NCI-H2029 (cell line): ENCODE measurements at places on chromosomes 12 and 14.

DNA sequence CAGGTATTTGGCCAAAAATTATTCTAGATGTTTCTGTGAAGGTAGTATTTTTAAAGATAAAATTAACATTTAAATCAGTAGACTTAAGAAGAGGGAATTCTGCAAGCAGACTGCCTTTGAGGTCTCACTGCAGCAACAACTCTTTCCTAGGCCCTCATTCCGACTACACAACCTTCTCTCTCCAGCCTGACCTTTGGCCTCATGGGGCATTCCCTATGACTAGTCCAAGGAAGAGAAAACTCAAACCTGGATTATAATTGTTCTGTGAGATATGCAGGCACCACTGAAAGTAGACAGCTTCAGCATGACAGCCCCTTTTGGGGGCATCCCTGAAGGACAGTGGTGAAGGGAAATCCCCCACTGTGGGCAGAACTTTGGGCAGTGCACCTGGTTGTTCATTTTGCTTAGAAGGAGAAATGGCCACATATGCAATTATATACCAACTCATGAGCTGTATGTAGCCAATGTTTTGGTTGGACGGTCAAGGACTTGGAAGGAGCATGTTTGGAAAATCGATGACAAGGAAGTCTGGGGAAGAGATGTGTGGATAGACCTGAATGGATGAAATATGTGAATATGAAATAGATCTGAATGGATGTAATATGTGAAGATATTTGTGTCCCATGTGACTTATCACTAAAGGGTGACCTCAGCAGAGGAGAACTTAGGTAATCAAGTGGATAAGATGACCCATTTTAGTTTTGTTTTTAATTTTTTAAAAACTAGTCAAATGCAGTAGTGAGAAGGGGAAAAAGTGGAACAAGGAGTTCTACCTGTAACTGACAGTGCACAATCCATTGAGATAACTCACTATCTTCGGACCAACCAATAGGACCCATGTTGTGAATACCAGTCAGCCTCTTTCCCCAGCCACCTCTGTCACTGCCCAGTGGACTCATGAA, 233.3 kb upstream of the FOXN3 start:
- DNase-seq: no peak

DNA sequence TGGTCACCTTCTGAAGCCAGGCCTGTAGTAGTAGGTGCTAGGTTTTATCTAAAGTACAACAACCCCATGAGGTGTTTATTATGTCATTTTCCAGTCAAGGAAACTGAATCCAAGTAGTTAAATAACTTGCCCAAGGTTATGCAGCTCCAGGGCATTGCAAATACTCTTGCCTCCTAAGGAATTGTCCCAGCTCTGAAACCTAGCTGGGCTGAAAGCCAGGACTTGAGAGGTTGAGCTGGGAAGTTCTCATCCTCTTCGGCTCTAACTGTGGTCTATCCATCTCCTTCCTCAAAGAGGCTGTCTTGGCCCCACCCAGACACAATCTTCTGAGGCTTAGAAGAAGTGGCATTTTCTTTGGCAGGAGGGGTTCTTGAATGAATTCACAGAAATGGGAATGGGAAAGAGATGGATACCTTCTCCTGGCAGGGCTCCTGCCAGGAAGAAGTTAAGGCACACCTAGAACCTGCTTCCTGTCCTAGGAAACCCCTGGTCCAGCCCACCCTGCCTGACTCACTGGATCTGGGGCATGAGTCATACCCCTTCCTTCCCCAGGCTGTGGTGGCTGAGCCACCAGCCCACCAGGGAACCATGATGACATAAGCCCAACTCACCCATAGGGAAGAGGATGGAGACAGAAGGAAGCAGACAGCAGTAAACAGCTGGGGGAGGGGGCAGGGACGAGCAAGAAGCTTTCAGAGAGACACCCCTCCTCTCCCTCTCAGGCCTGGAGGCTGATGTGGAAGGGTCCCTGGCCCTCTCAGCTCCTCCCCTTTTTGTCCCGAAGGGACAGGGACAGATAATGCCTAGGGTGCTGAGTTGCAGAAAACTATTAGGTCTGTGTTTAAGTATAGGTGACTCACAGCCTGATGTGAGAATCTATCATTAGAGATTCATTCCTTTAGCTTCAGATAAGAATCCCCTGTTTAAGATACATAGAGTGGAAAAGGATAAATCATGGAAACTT, 2.1 kb upstream of the PLEK2 start:
- DNase-seq: no peak

GRCh38 chr12:57892232-57892972, 45.9 kb upstream of the CTDSP2 start:
- no peak for DNase-seq

- DNase-seq: no peak
These were observed 518.5 kb downstream of the SOX5 start for GRCh38 chr12:23431006-23431405.

GRCh38 chr14:30621354-30621939, 672 bp upstream of the SCFD1 start:
- no peak for DNase-seq

GRCh38 chr12:54160769-54161480, 27.9 kb downstream of the SMUG1 start:
- no peak for DNase-seq

- DNase-seq: no peak
These were observed 6.0 kb downstream of the TGM1 start for GRCh38 chr14:24256960-24257359.

- no peak for DNase-seq
These were observed 39.0 kb downstream of the GPR68 start for GRCh38 chr14:91205459-91205858.

- no peak for DNase-seq
These were observed 618 bp upstream of the PGAM5 start for GRCh38 chr12:132710043-132710404.

- no peak for DNase-seq
These were observed 55.4 kb downstream of the TEAD4 start for GRCh38 chr12:3014641-3015040.

- DNase-seq: no peak
These were observed 1.1 kb downstream of the GCH1 start for GRCh38 chr14:54901380-54902142.

DNA sequence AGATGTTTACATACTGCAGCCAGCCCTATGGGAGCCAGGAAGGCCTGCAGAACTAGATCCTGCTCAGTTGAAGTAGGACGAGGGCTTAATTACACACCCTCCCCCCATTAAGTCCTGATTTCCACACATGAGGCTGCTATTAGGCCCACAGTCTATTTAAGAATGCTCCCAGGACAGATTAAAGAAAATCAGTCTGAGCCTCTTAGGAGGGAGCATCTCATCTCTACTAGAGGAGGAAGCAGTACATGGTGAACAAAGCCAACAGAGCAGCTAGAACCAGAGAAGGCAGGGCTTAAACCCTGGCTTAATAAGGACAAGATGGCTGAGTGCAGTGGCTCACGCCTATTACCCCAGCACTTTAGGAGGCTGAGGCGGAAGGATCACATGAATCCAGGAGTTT, 55.8 kb upstream of the ARHGAP5 start:
- no peak for DNase-seq

GRCh38 chr14:102828151-102828550, 50.9 kb downstream of the TRAF3 start:
- DNase-seq: no peak

DNA sequence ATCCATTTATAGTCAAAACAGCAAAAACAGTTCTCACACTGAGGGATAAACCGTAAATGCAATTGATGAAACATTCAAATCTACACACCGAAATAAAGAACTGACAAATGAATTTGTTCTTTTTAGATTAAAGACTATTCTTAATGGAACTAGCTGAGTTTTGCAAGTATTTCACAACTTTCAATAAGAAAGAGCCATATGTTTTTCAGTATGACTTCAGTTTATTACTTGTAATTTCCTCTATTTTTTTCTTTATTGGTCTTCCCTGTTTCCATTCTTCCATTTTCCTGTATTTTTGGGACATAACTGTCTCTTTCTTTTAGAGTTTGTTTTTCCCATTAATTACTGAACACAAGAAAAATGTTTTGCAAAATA, 4.3 kb downstream of the BCAT1 start:
- DNase-seq: no peak

GRCh38 chr12:123905319-123905925, 67.2 kb downstream of the CCDC92 start:
- DNase-seq: peak; percentile 26

- DNase-seq: no peak
These were observed 10.9 kb upstream of the ZNF705A start for GRCh38 chr12:8145754-8146441.
